ENCODE measurements at places on chromosomes 16 and 17.

DNA sequence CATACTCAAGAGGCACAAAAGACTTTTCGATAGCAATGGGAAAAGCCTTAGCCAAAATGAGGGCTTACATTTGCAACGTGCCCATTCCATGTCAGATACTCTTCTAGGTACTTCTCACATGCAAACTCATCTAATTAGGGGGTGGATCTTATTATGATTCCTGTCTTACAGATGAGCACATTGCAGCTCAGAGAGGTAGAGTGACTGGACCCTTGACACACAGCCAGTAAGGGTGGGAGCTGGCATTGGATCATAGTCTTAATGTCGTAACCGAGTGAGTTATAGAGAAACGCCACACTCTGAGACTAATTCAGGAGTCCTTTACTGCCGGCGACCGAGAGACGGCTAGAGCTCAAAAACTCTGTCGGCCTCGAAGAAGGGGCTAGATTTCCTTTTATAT lies 78.8 kb upstream of the GRIN2A start:
- DNase-seq, result no peak

- no peak for DNase-seq
Observed at GRCh38 chr16:53112015-53112414, 57.2 kb downstream of the CHD9 start.

- DNase-seq, result no peak
Observed at GRCh38 chr17:79077587-79077986, 3.0 kb downstream of the ENGASE start.

DNA sequence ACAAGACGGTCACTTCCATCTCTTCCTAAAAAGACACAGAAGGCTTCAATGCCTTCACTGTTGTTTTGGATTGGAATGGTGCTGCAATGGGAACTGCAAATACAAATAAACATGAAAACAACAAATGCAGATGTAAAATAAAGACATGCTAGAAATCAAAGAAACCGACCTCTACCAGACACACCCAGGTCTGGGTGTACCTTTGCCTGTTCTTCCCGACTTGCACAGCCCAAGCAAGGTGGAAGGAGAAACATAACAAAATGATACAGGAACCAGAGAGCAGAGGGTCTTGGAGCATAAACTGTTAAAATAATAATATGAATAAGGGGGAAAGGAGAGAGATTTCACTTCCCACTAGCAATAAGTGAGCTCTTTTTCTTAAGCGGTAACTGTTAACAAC lies 17.3 kb downstream of the RFFL start:
- DNase-seq, result no peak

DNA sequence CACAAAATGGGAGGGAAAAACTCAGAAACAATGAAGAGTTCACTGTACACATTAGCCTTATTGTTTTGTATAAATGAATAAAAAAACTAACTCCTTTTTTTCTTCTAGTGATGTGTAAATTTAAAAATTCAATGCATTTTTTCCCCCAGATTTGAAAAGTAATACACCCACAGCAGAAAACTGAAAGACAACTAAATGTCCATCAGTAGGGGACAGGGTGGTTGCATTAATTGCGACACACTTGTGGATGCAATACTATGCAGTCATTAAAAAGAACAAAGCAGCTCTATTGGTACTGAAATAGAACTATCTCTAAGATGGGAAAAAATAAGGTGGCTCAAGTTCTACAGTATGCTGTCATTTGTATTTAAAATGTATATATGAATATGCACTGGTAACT lies 13.7 kb upstream of the WIPI1 start:
- no peak for DNase-seq

DNA sequence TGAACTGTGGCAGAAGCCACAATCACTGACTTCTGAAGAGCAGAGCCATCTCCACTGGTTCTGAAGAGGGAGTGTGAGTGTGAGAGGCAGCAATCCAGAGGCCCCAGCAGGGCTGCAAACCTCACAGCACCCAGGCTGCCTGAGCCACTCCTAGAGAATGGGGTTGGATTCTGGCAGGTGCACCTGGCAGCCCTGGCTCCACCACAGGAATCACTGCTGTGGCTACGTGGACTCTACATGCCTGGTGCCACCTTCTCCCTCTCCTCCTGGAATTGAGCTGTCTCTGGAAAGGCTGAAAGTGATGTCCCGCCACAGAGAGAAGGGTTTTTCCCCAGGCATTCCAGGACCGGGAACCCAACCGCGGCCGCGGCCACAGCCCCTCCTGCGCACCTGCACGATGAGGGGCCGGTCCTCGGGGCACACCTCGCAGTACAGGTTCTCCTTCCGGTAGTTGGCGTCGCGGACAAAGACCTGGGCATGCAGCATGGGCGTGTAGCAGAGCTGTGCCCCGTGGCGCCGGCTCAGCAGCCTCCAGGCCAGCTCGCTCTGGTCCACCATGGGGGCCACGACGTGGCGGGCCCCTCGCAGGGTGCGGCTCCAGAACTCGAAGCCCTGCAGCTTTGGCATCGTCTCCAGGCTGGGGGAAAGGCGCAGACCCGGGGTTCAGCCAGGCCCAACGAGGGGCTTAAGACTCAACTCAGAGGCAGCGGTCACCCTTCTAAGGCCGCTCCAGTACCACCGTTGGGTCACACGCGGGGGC lies 991 bp downstream of the DUS1L start:
- no peak for DNase-seq
